Activated CD4-positive, CD25-positive, alpha-beta regulatory T cell treated with anti-CD3 and anti-CD28 coated beads, Interleukin-2, amount 50 U/mL, for 24 hours (primary cell): ENCODE measurements at places on chromosomes 3 and 15.
A peak's percentile ranks its signal among the peaks of the same experiment; 100 is the strongest.

- ATAC-seq: no peak
Observed at GRCh38 chr15:40103864-40104271, 4.8 kb downstream of the BMF start.

GRCh38 chr15:100712226-100712625 lies 109.8 kb downstream of the ASB7 start:
- no peak for ATAC-seq

DNA sequence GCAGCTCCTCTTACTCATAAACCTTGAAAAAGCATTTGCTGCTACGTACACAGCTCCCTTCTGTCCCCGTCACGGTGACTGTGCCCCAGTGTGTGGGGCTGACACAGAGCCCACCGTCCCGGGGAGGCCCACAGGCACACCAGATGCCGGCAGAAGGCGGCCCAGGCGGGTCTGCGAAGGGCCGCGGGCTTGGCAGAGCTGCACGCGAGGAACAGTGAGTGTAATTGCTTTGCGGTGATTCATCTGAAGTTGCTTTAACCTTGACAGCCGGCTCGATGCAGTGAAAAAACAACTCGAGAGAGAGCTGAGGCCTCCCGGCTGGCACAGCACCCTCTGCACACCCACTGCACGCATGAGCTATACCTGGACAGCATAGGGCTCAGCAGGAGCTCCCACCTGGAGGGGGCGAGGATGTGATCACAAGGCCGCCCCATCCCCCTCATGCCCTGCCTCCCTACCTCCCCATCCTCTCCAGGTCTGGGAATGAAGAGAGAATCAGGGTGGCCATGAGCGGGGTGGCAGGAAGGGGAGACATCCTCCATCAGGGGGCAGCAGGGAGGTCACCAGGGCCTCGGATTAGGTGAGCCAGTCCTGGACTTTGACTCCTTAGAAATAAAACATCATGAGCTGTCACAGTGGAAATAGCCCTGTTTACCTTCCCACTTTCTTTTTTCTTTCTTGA lies 172.7 kb downstream of the MEGF11 start:
- ATAC-seq: no peak

DNA sequence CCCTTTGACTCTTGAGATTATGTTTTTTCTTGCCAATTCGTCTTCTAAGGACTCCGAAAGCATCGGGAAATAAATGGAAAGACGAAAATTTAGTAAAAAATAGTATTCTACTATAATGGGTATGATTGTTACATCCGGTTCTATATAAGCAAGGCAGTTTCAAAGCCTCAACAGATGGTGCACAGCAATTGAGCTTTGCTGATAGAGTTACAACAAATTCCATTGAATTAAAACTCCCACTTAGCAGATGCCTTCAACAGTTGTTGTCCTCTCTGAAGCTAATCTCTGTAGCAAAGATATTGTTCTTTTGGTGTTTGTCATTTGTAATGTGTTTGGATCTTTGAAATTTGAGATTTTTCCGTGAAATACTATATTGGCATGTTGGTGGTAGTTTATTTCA lies 16.1 kb upstream of the GHSR start:
- no peak for ATAC-seq

- peak; percentile 36 for ATAC-seq
Observed at GRCh38 chr15:89361451-89362202, 27.0 kb upstream of the POLG start.

GRCh38 chr15:42549741-42550392 lies 1.2 kb downstream of the HAUS2 start:
- ATAC-seq: no peak

DNA sequence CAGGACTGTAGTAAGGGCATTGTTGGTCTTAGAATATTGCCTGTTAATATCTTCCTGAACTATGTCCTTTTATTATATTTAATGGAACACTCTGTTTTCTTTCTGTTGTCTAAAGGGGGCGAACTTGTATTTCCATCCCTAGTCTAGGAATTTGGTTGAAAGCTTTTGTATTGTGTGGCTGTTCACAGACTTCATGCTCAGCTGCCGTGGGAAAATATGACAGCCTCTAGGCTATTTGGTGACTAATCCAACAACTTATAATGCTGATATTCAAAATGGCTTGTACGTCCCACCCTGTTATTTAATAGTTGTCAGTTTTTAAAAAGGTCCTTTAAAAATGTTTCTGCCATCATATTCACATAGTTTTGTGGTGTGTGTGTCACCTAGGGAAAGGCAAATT lies 202.6 kb downstream of the KLHL25 start:
- no peak for ATAC-seq

DNA sequence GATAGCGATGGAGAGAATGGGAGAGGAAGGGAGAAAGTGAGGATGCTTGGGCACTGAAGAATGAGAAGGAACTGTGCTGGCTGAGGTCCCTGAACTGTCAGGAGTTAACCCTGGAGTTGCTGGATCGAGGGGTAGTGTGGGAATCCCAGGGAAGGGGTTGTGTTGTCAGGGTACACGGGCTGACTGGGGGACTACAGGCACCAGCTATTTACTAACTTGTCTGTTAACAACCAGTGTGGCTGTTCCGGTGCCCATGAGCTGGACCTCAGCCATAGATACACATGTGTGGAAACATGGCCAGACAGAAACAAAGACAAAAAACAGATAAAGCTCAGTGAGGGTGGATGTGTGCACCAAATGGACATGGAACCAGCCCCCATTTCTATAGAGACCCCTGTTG lies 55.1 kb downstream of the GASK1A start:
- no peak for ATAC-seq

DNA sequence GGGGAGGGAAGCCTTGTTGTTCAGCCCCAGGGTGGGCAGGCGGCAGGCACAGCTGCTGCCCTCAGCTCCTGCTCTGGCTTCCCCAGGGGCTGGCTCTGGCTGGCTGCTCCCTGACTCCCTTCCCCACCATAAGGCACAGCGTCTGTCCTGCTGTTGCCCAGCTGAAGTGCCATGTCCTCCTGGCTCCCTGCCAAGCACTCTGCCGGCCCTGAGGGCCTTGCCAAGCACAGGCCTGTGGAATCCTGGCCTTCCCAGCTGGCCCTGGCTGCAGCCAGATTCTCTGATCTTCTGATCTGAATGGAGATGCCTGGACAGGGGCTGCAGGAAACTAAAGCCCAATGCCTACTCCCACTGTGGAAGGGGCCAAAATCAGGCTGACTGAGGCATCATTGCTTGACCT lies 1.1 kb downstream of the IQCF6 start:
- ATAC-seq: no peak

- ATAC-seq: no peak
Observed at GRCh38 chr3:159620281-159620680, 368.4 kb upstream of the IL12A start.

- no peak for ATAC-seq
Observed at GRCh38 chr15:83278191-83278590, 6.3 kb downstream of the BNC1 start.

DNA sequence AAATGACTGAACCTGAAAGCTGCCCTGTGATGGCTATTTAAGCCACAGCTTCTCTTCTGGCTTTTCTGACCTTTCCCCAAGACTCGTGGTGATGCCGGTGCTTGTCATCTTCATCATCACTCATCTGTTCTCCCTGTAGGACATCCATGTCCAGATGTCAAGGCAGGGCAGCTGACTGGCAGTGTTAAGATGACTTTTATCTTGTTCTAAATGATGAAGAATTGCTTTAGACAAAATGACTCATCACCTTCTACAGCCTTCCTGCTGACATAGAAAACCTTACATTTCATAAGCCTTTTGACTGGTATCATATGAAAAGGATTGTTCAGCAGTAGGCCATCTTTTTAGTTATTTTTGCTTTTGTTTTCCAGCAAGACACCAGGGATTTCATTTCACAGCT lies 67.0 kb upstream of the GPR149 start:
- ATAC-seq: no peak

GRCh38 chr3:11627612-11628011 lies 16.1 kb downstream of the VGLL4 start:
- no peak for ATAC-seq

DNA sequence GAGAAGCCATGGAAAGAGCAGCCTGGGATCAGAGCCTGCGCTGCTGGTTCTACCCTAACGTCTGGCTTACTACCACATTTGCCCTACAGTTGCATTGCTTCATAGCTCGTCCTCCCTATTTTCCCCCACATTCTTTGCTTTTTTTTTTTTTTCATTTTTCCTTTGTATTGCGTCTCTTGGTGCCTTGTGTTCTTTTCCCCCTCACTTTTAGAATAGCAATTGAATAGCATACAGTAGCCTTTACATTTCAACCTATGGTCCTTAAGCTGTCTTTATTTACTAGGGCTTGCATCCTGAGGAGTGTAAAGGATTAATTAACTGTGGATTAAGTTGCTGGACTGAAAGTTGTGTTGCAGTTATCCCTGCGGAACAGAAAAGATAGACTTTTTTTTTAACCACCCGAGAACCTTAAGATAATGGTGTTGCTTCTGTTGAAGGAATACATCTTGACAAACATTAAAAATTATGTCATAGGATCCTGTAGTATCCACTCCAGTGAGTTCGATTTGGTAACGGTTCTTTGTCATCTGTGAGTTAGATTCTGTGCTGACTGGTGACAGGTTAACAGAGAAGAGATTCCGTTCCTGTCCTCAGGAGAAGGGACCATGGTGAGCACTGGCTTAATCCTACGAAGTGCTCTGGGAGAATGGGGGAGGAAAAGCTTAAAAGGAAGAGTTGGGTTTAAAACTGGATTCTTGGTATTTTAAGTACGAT lies 417.4 kb upstream of the NAALADL2 start:
- no peak for ATAC-seq

DNA sequence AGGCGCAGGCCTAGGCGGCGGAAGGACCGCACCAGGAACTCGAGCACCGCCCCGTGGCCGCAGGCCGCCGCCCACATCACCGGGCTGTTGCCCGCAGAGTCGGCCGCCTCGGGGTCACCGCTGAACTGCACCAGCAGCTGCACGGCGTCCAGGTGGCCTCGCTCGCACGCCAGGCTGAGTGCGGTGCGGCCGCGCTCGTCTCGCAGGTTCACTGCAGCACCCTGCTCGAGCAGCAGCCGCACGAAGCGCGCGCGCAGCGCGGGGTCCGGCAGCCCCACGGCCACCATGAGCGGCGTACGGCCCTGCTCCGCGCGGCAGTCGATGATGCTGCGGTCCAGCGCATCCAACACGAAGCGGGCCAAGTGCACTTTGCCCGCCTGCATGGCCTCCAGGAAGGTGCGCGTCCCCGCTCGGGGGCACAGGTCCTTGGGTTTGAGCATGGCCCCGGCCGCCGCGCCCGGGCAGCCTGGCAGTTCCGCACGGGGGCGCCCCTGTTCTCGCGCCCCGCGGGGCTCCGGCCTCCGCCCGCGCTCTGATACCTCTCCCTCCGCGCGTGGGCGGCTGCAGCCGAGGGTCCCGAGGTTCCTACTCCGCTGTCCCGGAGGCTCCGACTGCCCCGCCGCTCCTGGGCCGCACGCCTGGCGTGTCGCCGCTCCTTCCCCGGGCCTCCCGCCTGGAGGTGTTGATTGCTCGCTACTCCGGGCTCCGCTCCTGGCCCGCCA lies 556 bp downstream of the ANKRD63 start:
- peak; percentile 57 for ATAC-seq

GRCh38 chr3:127391436-127392155 lies 103.8 kb upstream of the PRR20G start:
- ATAC-seq: no peak

GRCh38 chr3:138114988-138115971 lies at the start of gene DZIP1L:
TSS of gene DZIP1L (minus strand) at chr3:138115608. CDS start at chr3:138103971, 11,637 bp downstream.
- ATAC-seq: peak; percentile 82

GRCh38 chr15:94256511-94256910 lies 25.1 kb downstream of the MCTP2 start:
- ATAC-seq: no peak

GRCh38 chr3:30941342-30941741 lies 46.9 kb upstream of the GADL1 start:
- ATAC-seq: no peak

- ATAC-seq: peak; percentile 27
Observed at GRCh38 chr3:46102780-46103130, 75.5 kb upstream of the XCR1 start.

DNA sequence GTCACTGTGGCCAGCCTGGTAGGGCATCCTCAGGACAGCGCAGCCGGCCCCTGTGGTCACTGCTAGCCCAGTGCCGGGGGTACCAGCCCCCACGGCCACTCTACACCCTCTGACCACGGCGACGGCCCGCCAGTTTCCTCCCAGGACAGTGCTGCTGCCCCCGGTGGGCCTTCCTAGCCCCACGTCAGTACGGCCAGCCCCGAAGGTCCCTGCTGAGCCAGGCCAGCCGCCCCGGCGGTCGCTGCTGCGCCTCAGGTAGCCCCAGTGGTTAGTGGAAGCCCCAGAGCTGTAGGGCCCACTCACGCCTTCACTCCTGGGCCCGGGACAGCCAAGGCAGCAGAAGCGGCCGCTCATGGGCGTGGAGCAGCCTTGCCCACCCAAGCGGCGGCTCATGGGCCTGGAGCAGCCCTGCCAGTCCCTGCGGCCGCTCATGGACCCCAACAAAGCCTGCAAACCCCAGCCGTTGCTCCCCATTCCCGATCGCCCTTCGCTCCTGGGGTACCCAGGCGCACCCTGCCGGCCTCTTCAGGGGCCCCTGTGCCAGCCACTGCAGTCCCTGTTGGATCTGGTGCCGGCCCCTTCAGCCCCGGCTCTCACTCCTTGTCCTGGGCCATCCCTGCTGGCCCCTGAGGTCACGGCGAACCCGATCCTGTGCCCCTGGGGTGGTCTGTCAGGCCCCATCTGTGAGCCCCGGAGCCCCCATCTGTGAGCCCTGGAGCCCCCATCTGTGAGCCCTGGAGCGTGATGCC lies 9.5 kb upstream of the ROPN1B start:
- ATAC-seq: no peak

GRCh38 chr15:65087411-65087810 lies 10.9 kb downstream of the KBTBD13 start:
- ATAC-seq: no peak

DNA sequence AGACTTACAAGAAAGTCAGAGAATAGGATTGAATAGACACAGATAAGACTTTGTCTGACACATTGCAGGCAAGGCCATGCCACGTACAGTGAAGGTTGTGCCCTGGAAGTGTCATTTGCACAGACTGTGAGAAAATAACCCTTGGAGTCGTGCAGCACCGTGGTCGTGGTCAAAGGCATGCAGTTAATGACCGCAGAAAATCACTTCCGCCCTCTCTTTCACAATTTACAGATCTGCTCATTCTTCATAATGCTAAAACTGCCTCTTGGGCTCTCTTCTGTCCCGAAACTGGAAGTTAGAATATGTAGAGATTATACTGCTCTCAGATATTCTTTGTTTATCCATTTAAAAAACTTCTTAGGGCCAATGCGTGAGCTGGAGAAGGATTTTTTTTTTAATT lies 73.2 kb upstream of the CTXND1 start:
- ATAC-seq: no peak

- no peak for ATAC-seq
Observed at GRCh38 chr3:186002884-186003472, 65.2 kb upstream of the TRA2B start.

DNA sequence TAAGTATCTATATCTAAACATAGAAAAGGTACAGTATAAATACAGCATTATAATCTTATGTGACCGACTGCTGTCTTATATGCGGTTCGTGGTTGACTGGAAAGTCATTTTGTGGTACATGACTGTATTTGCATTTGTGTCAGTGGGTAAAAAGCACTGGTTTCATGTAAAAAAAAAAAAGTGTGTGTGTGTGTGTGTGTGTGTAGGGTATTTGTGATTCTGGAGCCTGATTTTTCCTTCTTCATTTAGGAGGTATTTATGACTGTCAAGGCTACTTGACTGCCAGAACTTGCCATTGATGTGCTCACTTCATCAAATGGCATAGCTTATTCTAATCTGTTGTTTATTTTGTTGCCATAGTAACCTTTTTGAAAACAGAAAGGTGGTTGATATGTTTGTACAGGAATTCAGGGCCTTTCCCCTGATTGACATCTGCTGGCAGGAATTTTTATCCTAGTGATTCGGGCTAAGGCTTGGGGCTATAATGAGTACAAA lies 63.2 kb downstream of the AKAP13 start:
- peak; percentile 86 for ATAC-seq

GRCh38 chr3:101027286-101027685 lies 34.1 kb upstream of the ABI3BP start:
- no peak for ATAC-seq
